Head of caudate nucleus (tissue), 42 donors: ENCODE measurements at places on chromosomes 13 and 19.

DNA sequence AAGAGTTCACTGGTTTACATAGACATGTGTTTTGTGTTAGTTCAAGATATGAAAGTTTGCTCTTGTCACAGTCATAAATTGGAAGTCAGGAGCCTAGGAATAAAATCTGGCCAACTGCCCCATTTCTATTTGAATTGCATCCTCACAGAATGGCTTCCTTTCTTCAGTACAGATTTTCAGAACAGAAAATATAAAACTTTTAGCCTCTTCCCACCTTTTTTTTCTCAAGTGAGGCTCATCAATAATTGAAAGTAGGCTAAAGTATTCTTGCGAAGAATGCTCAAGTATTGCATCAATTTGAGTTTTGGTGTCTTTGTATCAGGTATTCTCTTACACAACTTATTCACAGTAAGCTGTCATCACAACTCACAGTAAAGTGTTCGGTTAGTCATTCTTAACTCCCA, 802.7 kb downstream of the PCDH9 start:
- no peak for DNase-seq

DNA sequence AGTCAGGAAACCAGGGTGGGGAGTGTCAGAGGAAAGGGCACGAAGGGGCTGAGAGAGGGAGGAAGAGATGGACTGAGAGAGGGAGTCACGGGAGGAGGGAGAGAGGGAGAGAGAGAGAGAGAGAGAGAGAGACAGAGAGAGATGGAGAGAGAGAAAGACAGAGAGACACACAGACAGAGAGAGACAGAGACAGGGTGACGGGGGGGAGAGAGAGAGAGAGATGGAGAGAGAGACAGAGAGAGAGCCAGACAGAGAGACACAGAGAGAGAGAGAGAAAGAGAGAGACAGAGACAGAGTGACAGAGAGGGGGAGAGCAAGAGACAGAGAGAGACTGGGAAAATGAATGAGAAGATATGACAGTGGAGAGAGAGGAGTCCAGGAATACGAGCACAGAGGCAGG, 494 bp upstream of the KLK14 start:
- DNase-seq = no peak

- no peak for DNase-seq
Observed at GRCh38 chr13:110329258-110329657, 22.2 kb downstream of the COL4A2 start.

DNA sequence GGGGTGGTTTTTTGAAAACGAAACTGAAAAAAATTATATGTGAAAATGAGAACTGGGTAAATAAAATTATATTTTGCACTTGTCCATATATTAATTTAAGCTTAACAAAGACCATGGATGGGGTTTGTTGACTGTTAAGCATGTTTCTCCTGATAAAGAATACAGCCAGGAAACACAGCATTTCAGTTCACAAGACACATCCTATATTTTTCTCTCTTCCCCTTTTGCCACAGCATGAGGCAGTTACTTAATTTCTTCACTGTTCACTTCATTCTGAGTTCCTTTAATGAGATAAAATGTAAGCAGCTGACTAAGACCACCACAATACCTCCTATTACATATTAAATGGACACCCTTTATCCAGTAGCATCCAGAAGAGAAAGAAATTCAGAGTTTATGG, 64.0 kb downstream of the RXFP2 start:
- no peak for DNase-seq

DNA sequence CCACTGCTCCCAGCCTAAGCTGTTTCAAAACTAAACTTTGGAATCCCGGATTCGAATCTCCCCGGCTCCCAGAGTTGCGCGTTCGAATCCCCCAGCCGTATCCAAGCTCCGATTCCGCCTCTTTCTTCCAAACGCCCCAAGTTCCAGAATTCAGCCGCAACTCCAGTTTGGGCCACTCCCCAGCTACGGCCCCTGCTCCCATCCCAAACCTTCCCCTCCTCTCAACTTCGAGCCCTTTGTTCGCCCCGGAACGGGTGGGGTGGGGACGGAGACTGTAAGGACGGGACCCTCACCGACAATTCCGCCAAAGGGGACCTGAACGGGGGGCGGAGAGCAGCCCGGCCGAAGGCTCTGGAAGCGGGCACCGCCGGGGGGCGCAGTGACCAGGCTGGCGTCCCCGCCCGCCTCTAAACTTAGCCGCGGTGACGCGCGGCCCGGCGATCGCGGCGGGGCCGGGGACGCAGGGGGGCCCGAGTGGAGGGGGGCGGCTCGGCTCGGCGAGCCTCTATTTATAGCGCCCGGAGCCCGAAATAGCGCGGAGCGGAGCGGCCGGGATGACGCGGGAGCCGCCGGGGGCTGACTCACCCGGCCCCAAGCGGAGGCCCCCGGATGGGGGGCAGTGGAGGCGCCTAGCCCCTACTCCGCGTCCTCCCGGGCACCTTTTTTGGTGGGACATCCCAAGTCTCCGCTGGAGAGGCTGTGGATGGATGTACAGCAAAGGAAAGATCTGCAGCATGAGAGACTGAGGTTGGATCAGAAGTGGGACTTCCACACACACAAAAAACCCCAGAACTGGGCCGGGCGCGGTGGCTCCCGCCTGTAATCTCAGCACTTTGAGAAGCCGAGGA, 4.9 kb upstream of the ERCC1 start:
- DNase-seq = no peak

GRCh38 chr19:56988299-56988698, 131.5 kb upstream of the USP29 start:
- no peak for DNase-seq

GRCh38 chr19:4109626-4109945, 14.3 kb downstream of the MAP2K2 start:
- no peak for DNase-seq
